Large intestine (tissue), 12 donors: ENCODE measurements at places on chromosomes 12 and 14. TPM values are rescaled to one million over a fixed set of nuclear protein-coding genes. Genes with fewer than 3 reads are reported as not detected.
A peak's percentile ranks its signal among the peaks of the same experiment; 100 is the strongest.

The KRT4 gene
- polyA plus RNA-seq, result not detected

The GSG1 gene
- polyA plus RNA-seq, result 1.6 TPM

The VRTN gene
- polyA plus RNA-seq, result 0.69 TPM

The B4GALNT3 gene
- 5.9 TPM for polyA plus RNA-seq

GRCh38 chr14:44963044-44963528 is 1.1 kb downstream of the TOGARAM1 start:
- no peak for DNase-seq

DNA sequence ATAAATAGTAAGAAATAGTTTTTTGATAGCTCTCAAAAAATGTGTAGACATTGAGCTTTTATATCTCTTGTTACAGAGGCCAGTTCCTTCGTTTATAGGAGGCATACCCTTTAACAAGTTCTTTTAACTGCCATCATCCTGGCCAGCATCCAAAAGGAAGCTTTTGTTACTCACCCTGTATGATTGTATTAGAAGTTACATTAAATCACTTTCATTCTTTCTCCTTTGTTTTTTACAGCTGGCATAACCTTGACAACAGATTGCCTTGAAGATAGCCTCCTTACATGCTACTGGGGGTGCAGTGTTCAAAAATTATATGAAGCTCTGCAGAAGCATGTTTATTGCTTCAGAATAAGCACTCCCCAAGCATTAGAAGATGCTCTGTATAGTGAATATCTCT is 20.1 kb downstream of the CGRRF1 start:
- DNase-seq, result no peak

- no peak for DNase-seq
Observed at GRCh38 chr14:30115756-30116155, 188.1 kb upstream of the PRKD1 start.

DNA sequence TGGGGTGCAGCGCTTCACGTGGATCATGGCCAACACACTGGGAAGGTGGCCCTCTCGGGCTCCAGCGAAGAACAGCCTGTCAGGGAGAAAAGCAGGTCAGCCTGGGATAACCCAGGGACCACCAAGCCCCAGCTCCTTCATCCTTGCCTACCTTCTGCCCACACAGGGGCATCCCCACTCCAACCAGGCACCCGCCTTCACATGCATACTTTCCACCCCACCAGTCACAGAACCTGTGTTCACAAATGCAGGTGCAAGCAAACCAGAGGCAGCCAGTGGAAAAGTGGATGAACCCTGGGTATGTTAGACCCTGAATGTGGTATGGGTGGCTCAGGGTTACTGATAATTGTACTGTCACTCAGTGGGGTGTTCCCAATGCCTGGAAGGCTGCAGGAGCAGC is 12.4 kb upstream of the CEBPE start:
- no peak for DNase-seq

DNA sequence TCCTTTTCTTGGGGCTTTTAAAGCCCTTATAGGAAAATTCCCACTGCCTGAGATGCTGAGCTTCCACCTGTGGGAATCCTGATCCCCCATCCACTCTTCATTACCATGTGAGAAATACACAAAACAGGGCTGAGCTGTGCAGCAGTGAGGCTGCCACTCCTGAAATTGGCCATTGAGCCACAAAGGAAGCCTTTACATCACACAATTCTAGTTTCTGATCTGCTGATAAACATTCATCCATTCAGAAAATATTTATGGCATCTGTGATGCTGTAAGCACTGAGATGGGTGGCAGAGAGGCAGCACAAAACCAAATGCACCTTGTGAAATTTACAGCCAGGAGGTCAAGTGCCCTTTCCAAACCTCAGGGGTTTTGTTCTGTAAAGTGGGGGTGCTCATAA is 26.2 kb upstream of the CMKLR1 start:
- DNase-seq, result no peak

DNA sequence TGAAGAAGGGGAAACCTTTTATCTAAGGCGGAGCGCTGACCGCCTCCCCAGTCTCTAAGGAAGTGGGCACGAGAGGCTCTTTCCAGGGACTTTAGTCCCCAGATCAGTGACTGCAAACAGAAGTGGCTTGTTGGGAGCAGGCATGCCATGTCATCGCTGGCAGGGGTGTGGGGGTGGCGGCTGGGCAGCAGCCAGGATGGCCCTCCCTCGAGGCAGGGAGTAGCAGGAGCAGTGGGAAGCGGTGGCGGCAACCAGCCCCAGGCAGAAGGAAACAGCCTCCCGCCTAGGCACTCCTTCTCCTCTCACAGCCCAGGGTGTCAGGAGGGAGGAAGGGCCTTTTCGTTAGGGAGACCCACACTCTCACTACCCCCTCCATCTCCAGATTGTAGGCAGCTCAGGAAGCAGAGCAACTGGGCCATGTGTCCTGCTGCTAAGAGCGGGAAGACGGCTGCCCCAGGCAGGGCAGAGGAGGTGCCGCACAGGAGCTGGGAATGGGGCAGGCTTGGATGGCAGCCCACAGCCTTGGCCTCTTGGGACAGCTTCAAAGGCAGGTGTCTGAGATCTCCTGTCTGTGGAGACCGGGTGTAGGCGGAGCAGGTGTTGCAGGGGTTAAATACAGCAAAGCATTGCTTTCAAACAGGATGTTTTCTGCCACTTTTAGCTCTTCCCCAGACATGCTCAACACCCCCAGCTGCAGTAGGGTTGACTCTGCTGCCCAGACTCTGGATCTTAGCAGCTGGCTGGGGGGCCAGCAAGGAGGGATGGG is 21.8 kb downstream of the VDR start:
- peak; percentile 80 for DNase-seq

DNA sequence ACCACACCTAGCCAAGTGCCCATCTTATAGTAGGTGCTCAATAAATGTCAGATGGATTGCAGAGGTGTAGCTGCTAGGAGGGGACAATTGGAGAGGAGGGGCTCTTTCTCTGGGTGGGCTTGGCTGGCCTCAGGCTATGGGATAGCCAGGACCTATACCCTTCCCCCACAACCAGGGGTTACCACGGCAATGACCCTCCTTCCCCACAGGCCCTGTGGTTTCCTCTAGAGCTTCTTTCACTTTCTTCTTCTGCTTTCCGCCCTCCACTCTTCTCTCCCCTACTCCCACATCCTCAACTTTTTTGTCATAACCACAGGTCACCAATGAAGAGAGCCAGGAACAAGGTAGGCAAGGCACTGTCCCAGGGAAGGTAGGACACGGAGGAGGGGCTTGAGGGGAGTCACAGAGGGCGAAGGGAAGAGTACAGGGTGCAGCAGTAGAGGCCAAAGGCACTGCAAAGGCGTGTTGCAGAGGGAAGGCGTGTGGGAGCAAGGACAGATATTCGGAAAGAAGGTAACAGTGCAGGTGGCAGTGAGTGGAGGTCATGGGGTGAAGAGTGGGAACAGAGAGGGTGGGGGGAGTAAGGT is 1.9 kb upstream of the ITGB7 start:
- DNase-seq, result no peak

- DNase-seq, result no peak
Observed at GRCh38 chr12:92641291-92641690, 61.5 kb upstream of the PLEKHG7 start.
